Panc1 (cell line): ENCODE measurements at places on chromosomes 6 and 20. TPM values are rescaled to one million over a fixed set of nuclear protein-coding genes. Genes with fewer than 3 reads are reported as not detected.

DNA sequence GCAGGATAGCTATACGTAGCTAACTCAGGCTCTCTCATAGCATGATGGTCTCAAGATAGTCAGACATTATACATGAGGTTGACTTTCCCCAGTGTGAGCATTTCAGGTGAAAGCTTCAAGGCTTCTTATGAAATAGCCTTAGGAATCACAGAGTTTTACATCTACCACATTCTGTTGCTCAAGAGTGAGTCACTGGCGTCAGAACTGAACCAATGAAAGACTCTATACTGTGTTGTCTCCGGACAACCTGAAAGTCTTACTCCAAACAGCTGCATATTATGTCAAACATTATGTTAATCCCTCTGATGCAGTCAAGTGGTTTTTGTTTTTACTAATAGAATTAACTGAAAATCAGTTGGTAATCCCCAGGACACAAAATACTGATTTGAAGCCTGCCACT lies 79.8 kb upstream of the TRDN start:
- no peaks in the 10 kb centered on the region for H3K36me3 ChIP-seq
- no peak overlapping the region for H3K4me3 ChIP-seq
- H3K4me1 ChIP-seq = no peaks in the 10 kb centered on the region

PLCB1 gene
- 0.59 TPM for total RNA-seq

DNA sequence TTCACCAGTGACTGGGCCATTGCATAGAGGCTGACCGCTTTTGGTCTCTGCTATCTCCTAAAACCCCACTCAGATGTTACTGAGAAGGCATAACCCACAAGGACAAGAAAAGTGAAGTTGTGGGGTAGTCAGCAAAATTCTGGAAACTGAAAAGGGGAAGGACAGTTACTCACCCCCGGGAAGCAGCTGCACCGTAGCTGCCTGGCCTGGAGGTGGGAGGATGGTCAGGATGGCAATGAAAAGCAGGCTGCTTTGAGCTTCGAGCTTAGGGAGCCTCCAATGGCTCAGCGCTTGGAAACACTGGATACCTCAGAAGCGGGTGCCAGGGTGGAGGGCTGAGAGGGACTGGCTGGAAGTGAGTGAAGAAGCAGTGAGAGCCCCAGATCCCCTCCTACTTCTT lies 56.0 kb downstream of the KCNK5 start:
- no peaks in the 10 kb centered on the region for H3K4me1 ChIP-seq
- no peaks in the 10 kb centered on the region for H3K36me3 ChIP-seq
- H3K27me3 ChIP-seq = no peaks in the 10 kb centered on the region
- H3K4me3 ChIP-seq = no peak overlapping the region

DNA sequence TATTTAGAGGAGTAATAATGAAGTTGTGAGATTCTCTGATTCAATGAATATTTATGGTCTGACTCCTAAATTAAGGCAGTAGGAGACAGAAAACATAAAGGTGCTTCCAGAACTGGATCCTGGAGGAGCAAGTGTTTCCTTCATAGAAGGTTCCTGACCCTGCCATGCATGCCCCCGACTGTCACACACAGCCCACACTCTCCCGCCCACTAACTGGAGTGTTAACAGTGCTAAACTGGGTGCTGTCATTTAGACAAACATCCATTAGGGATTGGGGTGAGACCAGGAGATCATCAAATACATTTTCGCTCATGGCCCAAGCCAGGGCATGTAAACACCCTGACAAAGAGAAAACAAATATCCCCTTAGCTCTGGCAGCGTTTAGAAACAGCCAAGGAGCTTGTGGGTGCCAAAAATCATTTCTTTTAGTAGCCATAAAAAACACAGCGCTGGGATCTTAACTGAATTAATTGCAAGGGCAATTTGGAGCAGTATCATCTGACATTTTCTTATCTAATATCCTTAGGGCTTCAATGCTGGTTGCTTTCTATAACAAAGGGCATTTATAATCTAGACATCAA lies 46.8 kb downstream of the INSM1 start:
- no peaks in the 10 kb centered on the region for H3K27me3 ChIP-seq
- no peak for DNase-seq
- no peaks in the 10 kb centered on the region for H3K4me1 ChIP-seq
- H3K4me3 ChIP-seq = no peak overlapping the region
- no peaks in the 10 kb centered on the region for H3K36me3 ChIP-seq

GRCh38 chr20:22744341-22745193 lies 160.2 kb upstream of the FOXA2 start:
- no peaks in the 10 kb centered on the region for H3K27me3 ChIP-seq
- no peak overlapping the region for H3K27ac ChIP-seq
- DNase-seq = no peak

DNA sequence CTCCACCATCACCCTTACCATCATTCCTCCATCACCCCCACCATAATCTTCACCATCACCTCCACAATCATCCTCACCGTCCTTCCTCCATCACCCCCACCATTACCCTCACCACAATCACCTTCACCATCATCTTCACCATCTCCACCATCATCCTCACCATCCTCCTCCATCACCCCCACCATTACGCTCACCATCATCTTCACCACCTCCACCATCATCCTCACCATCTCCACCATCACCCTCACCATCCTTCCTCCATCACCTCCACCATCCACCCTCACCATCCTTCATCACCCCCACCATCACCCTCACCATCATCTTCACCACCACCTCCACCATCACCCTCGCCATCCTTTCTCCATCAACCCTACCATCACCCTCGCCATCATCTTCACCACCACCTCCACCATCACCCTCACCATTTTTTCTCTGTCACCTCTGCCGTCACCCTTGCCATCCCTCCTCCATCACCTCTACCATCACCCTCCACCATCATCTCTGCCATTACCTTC lies 33.1 kb upstream of the MPC1 start:
- H3K27me3 ChIP-seq = no peaks in the 10 kb centered on the region
- H3K36me3 ChIP-seq = no peaks in the 10 kb centered on the region
- H3K27ac ChIP-seq = no peak overlapping the region
- no peak for DNase-seq
- no peaks in the 10 kb centered on the region for H3K4me1 ChIP-seq
- no peak overlapping the region for H3K4me3 ChIP-seq

DNA sequence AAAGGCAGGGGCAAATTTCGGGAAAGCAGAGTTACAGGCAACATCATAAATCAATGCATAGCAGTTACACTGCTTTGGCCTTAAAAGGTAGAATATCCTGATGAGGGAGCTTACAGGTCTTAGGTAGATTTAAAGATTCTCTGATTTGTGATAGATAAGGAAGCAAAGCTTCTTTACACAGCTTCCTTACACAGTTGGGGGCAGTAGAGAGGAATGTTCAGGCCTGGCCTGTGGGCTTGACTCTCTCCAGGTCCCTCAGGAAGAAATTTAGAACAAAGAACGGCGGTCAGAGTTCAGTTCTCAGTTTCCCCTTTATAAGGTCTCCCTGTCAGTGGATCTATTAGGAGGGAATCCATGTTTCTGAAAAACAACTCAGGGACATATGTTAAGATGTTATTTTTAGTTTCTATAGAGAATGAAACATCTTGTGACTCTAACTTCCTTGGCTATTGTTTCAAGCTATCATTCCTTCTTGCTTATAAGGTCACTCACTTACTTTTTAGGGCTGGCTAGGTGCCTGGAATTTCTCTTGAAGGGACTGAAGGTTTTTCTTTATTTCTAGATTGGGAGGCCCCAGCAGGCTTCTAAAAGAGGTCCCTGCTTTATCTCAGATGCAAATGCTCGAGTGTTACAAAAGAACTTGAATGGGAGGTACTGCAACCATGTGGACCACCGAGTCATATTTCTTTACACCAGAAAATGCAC lies 11.8 kb downstream of the HLA-B start:
- no peak overlapping the region for H3K4me3 ChIP-seq
- H3K27me3 ChIP-seq = no peaks in the 10 kb centered on the region; the same call in none of the 2 replicates
- no peak overlapping the region for H3K27ac ChIP-seq
- no peaks in the 10 kb centered on the region for H3K4me1 ChIP-seq
- no peaks in the 10 kb centered on the region for H3K36me3 ChIP-seq
